Nucleus accumbens (tissue), 56 donors: ENCODE measurements at places on chromosomes 1 and 21.
A peak's percentile ranks its signal among the peaks of the same experiment; 100 is the strongest.

DNA sequence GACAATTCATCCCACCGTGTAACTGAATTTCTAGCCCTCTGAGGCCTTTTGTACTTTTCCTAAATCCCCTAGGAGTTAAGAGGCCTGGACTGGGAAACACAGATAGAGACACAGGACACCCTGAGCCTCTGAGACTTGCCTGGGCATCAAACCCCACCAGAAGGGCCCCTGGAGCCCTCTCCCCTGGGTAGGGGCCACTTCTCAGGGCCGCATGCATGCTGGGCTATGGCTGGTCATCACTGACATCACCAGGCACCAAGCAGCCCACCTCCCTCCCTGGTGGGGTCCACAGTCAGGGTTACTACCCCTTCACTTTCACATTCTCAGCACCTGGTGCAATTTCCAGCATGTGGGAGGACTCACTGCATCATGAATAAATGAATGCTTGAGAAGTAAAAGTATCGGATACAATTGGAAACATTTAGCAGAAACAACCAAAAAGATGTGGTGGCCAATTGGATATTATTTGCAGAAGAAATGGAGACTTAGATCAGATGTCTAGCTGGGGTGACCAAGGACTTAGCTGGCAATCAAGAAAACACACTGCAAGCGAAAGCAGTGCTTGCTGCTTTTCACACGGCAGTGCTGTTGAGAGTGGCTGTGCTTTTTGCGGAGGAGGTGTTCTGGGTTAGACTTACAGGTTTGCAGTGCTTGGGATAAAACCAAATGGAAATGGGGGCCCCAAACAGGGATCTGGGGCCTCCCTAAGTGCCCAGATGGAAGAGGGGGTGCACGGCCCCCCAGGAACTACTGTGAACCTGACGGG, 950 bp upstream of the KRTAP10-7 start:
- no peak for DNase-seq

- DNase-seq: no peak
Measured at GRCh38 chr1:10387677-10388386, 11.0 kb upstream of the PGD start.

- DNase-seq: no peak
Measured at GRCh38 chr1:237396426-237396825, 354.4 kb downstream of the RYR2 start.

DNA sequence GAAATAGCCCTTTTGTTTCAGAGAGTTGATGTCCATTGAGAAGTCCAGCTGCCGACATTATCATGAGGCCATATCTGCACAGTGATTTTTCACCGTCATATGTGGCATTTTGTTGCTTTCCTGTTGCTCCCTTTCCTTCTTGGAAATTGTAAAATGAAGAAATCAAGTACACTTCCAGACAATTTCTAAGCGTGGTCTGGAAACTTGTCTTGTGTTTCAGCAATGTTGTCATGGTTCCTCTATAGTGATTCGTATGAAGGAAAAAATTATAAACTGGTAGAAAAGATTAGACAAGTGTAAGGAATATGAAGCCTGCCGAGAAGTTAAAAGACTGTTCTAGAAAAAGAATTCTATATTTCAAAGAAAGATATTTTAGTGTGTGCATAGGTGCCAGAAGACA, 17.7 kb downstream of the NTNG1 start:
- DNase-seq: no peak

DNA sequence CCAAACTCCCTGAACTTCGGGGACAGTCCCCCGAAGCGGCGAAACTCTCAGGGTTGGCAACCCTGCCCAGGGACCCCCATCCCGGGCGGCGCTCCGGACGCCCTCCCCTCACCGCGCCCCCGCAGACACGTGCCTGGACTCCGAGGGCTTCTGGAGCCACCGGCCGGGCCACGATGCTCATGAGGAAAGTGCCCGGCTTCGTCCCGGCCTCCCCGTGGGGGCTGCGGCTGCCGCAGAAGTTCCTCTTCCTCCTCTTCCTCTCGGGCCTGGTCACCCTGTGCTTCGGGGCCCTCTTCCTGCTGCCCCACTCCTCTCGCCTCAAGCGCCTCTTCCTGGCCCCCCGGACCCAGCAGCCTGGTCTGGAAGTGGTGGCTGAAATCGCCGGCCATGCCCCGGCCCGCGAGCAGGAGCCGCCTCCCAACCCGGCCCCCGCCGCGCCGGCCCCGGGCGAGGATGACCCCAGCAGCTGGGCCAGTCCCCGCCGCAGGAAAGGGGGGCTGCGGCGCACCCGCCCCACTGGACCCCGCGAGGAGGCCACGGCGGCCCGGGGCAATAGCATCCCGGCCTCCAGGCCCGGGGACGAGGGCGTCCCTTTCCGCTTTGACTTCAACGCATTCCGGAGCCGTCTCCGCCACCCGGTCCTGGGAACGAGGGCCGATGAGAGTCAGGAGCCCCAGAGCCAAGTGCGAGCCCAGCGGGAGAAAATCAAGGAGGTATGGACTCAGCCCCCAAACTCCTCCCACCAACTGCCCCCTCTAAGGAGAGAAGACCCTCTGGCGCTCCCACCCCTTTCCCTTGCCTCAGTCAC, 1.2 kb downstream of the MAN1C1 start:
- peak; percentile 26 for DNase-seq
